Activated naive CD4-positive, alpha-beta T cell (primary cell): ENCODE measurements at places on chromosomes 2 and 18.

GRCh38 chr2:45330108-45330507 lies 281.0 kb downstream of the SRBD1 start:
- no peak for DNase-seq

DNA sequence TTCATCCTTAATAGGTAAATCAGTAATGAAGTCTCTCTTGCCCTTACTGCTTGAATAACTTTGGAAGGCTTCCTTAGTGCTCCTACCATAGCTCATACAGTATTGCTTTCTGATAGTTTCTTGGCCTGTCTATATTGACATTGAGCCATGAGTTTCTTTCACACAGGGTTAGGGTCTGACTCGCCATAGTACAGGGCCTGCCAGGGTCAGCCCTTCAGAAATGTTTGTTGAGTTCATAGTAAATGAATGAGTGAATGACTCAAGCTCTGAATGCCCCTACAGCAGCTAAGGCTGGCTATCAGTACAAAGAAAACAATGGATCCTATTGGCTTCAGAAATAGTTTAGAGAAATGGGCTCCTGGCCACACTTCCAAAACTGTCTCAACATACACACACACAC lies 65.0 kb upstream of the LRATD1 start:
- DNase-seq = no peak

DNA sequence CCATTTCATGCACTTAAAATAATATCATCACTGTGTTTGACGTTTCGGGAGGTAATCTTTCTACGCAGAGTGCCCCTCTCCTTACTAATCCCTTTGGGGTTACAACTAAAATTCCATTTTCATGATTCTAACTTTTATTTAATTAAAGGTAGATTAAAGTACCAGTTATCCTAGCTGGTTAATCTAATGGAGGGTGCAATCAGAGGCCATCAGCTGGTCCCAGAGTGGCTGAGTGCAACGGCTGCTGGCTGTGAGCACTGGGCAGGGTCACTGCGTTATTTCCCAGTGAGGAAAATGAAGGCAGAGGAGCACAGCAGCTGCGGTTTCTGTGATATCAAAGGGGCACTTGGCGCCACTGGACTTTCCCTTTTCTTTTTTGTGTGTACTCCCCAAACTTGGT lies 12.1 kb downstream of the SCYGR4 start:
- DNase-seq = no peak

GRCh38 chr2:158507141-158507540 lies 50.4 kb downstream of the PKP4 start:
- no peak for DNase-seq

GRCh38 chr2:240145461-240145860 lies 5.0 kb upstream of the OTOS start:
- no peak for DNase-seq

DNA sequence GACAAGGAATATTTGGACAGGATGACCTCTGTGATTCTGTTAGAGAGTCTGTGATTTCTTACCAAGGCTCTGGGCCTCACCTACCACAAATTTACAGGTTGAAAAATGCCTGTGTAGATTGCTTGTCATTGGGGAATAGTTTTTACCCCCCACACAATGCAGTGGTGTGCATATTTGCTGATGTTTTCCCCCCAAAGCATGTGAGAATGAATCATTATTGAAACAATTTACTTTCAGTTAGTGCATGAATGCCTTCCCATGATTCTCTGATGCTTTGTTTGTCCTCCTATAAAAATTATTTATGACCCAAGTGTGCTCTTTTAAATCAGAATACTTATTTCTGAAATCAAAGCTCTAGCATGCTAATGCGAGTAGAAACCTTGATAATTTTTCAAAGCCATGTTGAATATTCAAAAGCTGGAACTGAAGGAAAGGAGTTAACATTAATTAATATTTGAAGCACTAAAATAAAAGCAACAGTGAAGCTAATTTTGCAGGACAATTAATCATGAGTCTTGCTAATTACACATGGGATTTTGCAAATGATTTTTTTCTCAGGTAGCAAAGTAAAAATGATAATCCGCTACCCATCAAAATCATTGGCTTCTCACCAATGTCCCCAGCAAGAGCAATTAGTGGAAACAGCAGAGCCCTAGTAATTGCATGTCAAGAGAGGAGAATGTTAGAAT lies 361.2 kb upstream of the HNRNPA3 start:
- DNase-seq = no peak

GRCh38 chr18:51614967-51615571 lies 417.6 kb upstream of the MEX3C start:
- no peak for DNase-seq

- DNase-seq = no peak
Observed at GRCh38 chr18:75800331-75800648, 372.8 kb upstream of the SMIM21 start.

GRCh38 chr2:237097911-237098702 lies 12.4 kb downstream of the COPS8 start:
- DNase-seq = no peak

DNA sequence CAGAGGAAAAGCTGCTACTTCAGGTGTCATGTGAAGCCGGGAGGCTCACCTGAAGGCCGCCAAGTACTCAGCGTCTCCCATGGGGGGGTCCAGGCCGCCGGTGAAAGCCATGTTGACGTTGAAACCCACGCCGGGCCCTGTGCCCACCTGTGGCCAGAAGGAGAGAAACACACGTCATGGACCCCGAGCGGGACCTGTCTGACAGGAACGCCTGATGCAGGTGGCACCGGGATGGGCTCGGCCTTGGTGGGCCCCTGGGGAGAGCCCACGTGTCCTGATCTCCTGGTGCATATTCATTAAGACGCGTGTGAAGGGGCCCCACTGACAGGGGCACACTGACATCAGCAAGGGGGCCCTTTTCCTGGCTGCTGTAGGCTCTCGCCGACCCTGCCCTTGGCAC lies 233.2 kb downstream of the TWIST2 start:
- no peak for DNase-seq

DNA sequence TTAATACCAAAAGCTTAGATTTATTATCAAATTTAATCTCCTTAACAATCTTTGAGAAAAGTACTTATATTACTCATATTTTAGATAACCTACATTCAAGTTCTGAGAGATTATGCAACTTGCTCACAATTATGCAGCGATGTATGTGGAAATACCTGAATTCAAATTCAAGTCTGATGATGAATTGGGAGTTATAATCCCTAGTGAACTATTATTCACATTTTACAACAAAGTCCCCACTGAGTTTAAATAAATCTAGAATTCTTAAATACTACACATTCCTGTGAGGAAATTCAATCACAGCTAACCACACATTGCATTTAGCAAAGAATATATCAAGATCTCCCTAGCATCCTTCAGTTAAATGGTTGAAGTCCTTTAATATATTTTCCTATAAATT lies 278.4 kb downstream of the NOL4 start:
- DNase-seq = no peak

DNA sequence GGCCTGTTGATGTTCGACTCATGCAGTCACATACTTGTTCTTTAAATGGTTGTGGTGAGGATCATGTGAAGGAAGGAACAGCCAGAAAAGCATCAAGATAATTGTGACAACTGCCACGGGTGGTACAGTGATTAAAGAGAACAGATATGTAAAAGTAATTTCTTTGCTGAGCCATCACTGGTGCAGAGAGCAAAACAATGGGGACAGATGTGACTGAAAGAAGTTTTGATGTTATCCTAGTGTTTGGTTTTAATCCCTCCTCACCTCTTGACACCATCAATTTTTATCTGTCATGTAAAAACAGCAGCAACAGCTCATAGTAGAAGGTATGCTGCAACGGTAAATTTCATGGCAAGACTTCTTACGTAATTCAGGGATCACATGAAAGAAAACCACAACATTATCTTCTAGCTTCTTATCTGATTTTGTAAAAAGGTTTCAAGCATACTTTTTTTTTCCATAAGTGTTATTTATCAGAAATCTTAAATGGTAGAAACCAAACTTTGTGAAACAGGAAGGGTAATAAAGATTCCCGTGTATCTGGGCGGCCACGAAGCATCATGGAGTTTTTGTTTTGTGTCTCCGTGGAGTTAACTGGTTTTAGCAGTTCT lies 65.2 kb downstream of the PLCL1 start:
- no peak for DNase-seq

DNA sequence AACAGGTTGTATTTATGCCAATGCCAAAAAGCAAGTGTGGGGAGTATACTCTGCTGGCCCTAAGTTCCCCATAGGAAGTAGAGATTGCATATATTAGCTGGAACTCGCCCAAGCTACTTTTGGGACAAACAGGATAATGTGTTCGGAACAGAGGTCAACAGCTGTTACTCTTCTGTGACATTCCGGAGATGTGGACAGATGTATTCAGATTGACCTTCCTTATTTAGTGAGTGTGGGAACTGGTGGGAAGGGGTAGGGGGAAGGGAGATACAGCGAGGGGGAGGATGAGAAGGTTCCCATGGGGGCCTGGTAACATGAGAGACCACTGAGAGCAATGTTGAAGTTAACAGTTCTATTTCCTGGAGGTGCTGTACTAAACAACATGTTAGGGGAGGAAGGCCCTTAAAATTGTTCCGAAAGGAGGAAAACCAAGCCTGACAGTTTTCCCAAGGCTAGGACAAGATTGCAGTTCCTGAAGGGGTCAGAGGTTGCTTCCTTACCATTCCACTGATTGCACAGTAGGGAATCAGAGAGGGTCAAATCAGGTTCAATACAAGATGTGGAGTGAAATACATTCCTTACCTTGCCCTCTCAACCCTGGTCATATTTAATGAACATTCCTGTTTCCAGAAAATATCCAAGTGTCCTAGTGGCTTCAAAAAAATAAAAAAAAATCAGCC lies 14.3 kb upstream of the CD28 start:
- no peak for DNase-seq

- DNase-seq = no peak
Observed at GRCh38 chr2:37558623-37559022, 112.8 kb downstream of the CDC42EP3 start.

GRCh38 chr2:191545361-191545760 lies 132.6 kb upstream of the NABP1 start:
- no peak for DNase-seq

GRCh38 chr18:36526611-36527010 lies 229.1 kb downstream of the FHOD3 start:
- DNase-seq = no peak

DNA sequence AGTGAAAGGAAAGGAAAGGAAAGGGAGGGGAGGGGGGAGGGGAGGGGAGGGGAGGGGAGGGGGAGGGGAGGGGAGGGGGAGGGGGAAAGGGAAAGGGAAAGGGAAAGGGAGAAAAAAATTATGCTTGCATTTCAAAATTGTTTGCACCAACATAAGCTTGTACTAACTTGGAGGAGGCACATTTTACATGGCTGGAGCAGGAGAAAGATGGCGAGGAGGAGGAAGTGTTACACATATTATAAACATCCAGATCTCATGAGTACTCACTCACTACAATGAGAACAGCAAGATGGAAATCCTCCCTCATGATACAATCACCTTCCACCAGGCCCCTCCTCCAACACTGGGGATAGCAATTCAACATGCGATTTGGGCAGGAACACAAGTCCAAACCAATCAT lies 660.2 kb upstream of the CDH2 start:
- no peak for DNase-seq

DNA sequence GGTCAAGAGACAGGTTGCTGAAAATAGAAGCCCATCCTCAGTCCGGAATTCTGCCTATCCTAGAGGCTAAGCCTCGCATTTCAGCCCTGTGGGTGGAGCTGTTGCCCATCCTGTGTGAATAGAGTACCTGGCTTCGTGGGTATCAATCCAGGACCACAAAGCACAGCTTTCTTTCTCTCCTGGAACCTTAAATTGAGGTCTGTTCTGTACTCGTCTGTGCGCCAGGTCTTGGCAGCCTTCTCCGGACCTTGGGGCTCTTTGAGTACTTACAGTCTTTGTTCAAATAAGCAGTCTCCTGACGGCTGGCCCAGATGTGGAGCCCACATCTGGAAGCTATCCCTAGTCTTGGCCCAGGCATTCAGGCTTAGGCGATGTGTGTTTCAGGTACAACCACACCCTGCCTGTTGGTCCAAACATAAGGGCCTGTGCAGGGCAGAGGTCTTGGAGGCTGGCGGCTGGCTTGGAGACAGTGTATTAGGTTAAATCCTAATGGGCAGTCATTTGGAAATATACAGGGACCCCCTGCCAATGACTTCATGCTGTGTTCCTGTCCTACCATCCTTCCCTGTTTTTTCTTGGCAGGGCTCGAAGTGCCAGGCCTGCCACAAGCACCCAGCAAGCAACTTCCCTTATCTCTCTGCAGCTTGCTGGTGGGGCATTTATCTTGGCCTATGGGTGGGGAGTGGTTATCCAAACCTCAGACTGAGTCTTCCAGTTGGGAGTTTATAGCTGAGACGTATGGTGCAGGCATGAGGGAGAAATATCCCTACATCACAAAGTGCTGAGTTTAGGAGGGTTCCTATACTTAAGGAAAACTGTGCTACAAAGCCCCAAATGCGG lies 294.1 kb downstream of the BCL2 start:
- no peak for DNase-seq

- no peak for DNase-seq
Observed at GRCh38 chr2:44801289-44801840, 140.1 kb upstream of the SIX3 start.

- DNase-seq = no peak
Observed at GRCh38 chr2:165549619-165550018, 80.1 kb downstream of the CSRNP3 start.

DNA sequence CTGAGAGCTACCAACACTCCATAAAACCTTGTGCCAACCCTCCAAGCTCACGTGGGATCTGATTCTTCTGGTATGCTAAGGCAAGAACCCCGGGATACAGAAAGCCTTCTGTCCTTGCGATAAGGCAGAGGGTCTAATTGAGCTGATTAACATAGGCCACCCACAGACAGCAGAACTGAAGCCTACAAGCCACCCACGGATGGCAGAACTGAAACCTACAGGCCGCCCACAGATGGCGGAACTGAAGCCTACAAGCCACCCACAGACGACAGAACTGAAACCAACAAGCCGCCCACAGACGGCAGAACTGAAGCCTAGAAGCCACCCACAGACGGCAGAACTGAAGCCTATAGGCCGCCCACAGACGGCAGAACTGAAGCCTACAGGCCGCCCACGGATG lies 216.3 kb downstream of the SNTG2 start:
- no peak for DNase-seq

GRCh38 chr2:111201214-111201613 lies 80.5 kb downstream of the BCL2L11 start:
- no peak for DNase-seq

GRCh38 chr2:232976666-232977437 lies 36.2 kb downstream of the NGEF start:
- no peak for DNase-seq
